COLO829 (cell line): ENCODE measurements at places on chromosomes 6 and 20.
A peak's percentile ranks its signal among the peaks of the same experiment; 100 is the strongest.

- no peak for DNase-seq
Measured at GRCh38 chr6:168858926-168859325, 394.7 kb downstream of the THBS2 start.

DNA sequence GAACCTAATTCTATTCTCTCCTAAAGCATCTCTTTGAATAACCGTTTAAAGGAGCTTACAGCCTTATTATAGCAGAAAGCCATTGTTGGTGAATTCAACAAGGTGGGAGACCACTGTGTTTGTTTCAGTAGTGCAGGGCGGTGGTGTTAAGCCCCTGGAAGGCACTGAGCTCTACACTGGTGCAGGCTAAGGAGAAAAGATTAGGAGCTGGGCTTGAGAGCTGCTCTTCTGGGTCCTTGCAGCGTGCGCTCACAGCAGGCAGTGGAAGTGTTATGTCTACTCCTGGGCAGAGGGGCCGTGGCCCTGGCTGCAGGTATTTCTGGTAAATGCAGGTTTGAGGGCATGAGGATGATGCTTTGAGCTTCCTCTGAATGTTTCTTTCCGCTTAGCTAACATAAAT lies 361.2 kb downstream of the RNF144B start:
- DNase-seq: no peak

GRCh38 chr6:109490713-109491112 lies 7.7 kb upstream of the ZBTB24 start:
- no peak for DNase-seq

DNA sequence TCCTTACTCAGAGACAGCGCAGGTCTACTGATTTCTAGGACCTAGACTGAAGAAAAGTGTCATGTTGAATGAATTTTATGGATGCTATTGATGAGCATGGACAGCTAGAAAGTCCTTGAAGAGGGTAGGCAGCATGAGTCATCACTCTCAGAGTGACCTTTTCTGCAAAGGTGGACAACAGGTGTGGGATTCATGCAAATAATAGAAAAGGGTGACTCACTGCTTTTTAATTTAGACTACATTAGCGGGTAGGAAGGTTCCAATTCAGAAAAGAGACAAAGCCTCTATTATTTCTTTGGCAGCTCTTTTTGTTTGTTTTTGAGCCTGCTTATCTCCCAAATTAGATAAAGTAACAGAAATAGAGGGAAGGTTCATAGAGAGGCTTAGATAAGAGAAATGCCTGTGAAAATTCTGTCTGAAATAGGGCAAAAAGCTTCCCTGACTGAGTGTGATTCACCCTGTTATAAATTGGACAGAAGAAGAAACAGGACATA lies 191.4 kb downstream of the TENT5A start:
- peak; percentile 29 for DNase-seq

- no peak for DNase-seq
Measured at GRCh38 chr6:29617782-29618554, 15.0 kb downstream of the GABBR1 start.

- no peak for DNase-seq
Measured at GRCh38 chr6:3019065-3019464, 19.4 kb downstream of the NQO2 start.

DNA sequence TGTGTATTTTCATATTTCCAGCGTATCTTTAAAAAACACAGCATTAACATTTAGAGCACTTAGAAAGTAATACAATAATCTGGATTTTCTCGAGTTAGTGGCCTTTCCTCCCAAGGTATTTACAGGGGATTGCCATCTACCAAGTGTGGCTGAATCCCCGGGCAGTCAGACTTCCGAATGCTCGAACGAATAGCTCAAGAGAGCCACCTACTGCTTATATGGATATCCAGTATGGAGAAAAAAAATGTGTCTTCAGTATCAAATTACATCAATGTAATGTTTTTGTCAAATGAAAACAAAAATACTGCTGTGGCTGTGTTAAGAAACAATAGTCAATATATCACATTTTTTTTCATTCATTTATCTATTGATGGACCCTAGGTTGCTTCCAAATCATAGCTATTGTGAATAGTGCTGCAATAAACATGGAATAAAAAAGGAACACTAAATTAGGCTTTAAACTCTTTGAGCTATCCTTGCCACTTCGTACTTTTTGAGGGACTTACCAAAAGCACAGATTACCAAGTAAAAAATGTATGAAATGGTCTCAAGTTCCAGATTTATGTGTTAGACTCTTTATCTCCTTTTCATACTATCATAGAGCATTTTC lies 654.5 kb upstream of the PTCHD4 start:
- peak; percentile 57 for DNase-seq

- no peak for DNase-seq
Measured at GRCh38 chr6:137188855-137189254, 15.4 kb upstream of the IL22RA2 start.

- no peak for DNase-seq
Measured at GRCh38 chr20:51560550-51561307, 18.2 kb upstream of the NFATC2 start.

DNA sequence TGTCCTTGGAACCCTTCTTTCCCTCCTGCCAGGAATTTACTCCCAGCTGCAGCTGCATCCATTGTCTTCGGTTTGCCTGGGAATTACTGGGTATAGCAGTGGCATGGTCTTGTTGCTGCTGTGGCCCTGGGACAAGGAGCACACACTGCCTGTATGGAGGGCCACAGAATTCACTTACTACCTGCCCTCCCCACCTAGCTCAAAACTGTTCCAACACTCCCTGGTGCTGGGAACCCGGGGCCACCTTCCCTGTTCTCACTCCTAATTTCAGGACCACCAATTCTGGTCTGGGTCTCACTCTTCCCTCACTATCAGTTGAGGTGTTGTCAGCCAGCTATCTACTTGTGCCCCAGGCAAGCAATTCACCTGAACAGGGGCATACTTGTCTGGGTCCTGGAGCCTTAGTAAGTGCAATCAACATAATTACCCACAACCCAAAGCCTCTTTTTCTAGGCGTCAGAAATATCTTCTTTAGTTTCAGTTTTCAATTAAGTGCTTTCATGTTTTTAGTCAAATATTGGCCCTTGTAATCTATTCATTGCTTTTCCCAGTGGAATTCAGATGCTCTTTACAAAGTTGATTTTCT lies 47.2 kb downstream of the METTL24 start:
- DNase-seq: no peak

- DNase-seq: no peak
Measured at GRCh38 chr20:58344741-58345140, 35.2 kb downstream of the RAB22A start.

DNA sequence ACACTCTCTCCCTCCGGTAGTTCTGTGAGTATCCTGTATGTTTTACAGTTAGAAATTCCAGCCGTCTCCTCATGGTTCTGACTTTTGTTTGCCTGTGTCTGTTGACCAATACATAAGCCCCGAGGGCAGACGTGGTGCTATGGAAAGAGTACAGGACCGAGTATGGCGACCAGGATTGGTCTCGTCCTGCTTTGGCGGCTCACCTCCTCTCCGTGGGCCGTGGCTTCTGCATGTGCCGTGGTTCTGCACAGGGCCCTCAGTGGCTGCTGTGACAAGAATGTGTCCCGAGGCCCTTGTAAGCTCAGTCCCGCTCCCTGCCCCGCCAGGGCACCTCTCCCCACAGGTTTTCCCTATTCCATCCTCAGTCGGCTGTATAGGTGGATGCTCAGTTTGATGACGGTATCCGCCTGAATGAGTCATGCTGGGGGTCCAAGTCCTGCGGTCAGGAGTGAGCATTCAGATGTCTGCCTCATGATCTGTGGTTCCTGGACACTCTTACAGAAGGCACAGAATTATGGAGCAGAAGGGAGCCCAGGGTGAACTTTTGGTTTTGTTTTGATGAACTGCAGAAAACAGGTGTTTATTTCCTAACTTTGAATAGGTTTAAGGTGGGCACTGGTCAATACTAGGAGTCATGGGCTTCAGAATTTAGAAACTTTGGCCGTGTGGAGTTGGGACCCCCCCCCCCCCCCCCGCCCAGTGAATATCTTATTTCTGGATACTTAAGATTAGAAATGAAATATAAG lies 1.2 kb downstream of the ARFGAP1 start:
- DNase-seq: peak; percentile 63

GRCh38 chr6:108961985-108962384 lies 113.8 kb downstream of the ARMC2 start:
- DNase-seq: peak; percentile 30
